HCEC 1CT (cell line): ENCODE measurements at places on chromosomes 3 and 15.
A peak's percentile ranks its signal among the peaks of the same experiment; 100 is the strongest.

DNA sequence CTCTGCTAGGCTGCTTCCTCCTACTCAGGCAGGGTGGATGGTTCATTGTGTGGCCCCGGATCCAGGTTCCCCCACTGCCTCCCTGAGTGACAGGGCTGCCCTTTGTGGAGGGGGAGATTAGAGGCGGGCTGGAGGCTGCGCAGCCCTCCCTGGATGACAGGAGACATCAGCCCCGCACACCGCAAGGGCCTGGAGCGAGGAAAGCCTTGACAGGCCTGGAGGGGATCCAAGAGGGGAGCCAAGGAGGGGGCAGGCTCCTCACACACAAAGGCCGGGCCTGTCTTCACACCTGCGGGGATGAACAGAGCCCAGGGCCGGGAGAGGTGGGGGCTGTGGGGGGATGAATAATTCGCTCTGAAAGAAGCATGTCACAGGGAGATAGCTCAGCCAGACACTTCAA is 72.9 kb downstream of the RPN1 start:
- no peak for DNase-seq

DNA sequence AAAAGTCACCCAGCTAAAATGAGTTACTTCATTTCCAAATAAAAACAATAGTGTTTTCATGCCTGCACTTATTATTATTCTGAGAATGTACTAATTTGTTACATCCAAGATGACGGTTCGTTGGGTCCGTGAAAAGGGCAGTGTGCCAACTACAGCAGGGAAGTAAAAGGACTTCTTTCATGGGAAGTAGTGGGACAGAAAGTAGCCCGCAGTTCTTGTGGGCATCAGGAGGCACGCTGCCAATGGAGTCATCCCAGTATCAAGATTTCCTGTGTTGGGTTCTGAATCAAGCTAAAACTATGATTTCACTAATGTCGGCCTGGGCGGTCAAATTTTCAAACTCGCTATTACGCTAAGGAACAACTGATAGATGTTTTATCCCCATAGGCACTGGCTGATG is 254.5 kb upstream of the SOX2 start:
- DNase-seq, result no peak

- DNase-seq, result no peak
Measured at GRCh38 chr3:15808679-15809310, 11.0 kb upstream of the ANKRD28 start.

GRCh38 chr3:171351676-171352075 is 108.5 kb downstream of the TNIK start:
- peak; percentile 90 for DNase-seq

DNA sequence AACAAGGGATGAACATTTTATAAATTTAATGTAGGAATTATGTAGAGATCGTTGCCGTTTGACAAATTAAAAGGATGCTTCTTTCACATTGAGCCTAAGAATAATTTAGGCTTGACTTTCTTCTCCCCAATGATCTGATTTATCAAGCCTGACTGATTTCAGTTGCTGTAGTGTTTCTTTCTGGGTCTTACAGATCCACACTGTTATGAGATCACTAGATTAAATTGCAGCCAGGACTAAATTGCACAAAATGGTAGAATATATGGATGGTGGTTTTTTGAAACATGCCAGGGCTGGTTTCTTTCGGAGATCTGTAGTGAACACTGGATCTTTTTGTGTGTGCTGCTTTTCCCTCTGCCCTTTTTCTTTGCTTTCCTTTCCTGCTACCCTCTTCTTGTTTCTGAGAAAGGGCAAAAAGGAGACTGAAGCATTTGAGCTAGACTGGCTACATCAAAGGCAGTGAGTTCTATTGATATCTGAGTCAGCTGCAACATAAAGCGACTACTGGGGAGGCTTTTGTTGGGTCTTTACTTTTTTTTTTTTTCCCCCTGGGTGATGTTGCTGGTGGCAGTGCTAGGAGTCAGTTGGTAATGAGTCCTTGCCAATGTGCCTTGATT is 83.0 kb downstream of the AKAP13 start:
- DNase-seq, result no peak

- DNase-seq, result no peak
Measured at GRCh38 chr3:77204788-77205187, 164.9 kb downstream of the ROBO2 start.

- no peak for DNase-seq
Measured at GRCh38 chr15:62799919-62800318, 242.6 kb upstream of the TPM1 start.

GRCh38 chr15:39665629-39666250 is 84.9 kb downstream of the THBS1 start:
- DNase-seq, result no peak

DNA sequence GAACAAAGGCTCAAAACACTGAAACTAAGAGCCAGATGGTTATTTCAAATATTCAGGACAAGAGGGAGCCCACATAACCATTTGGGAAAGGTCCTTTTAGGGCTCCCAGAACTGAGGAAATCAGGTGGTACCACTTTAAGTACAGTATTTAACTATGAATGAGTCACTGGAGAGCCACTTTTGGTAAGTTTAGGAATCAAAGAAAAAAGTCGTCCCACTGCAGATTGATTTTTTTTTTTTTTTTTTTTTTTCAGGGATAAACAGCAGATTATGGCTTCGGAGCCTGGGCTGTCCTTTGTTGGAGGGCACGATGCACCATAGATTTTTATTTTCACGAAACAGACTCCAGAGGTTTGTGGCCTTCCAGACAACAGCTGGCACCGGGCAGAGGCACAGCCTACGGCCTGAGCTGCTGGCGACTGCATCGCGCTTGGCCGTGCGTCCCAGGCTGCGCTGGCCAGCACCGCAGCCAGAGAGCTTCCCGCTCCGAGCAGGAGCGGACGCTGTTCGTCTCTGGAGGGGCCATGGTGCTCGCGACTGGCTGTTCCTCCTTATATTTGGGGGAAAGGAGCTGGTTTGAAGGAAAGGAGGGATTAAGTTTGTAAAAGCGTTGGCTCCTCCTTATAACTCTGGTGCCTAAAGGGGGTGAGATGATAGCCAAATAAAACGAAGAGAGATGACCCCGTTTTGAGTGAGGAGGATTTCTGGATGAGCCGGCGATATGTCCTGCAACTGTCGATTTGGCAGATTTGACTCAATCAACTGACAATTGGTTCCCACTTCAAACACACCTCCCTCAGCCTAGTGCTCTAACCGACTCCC is 152.9 kb upstream of the GOLIM4 start:
- DNase-seq, result peak; percentile 7

GRCh38 chr15:57109005-57109404 is 190.6 kb downstream of the TCF12 start:
- no peak for DNase-seq

DNA sequence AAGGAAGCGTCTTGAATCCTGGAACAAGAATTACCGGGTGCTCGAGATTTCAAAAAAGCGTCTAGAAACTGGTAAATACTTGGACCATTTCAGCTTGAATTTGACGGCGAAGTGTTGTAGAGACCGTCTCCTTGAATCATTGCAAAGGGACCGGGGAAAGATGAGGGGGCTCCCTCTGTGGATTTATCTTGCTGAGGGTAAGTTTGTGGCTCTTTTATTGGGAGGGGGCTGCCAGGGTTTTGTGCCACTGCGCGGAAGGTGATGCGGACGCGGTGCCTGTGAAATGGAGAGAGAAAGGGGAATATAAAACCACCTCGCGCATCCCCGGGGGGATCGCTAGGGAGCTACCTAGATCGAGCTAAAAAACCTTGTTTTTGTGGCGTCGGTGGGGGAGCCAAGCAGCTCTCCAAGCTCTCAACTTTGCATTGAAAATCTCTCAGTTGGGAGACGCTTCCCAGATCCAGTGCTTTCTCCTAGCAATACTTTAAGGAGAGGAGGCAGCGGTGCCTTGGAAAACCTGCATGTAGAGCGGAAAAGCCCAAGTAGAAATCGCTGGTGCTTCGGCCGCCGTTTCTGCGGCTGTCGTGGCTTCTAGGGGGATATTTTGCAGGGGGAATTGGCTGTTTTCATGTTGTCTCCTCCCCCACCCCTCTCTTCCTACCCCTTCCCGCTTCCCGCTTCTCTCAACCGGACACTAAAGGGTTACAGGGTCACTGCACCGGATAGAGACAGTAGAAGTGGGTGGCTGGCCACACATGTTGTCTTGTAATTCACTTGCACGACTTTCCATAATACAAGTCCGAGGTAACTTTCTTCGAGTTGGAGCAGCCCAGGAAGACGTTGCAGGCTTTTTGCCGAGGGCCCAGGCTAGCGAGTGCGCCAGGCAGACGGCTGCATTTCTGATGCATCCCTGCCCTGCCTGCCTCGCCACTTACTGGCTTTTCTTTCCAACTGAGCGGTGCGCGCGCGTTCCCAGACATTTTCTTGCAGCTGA is 187.6 kb downstream of the NLGN1 start:
- DNase-seq, result peak; percentile 27

- no peak for DNase-seq
Measured at GRCh38 chr3:172104471-172105072, 65.2 kb downstream of the FNDC3B start.

- no peak for DNase-seq
Measured at GRCh38 chr3:473033-473800, 276.7 kb downstream of the CHL1 start.

DNA sequence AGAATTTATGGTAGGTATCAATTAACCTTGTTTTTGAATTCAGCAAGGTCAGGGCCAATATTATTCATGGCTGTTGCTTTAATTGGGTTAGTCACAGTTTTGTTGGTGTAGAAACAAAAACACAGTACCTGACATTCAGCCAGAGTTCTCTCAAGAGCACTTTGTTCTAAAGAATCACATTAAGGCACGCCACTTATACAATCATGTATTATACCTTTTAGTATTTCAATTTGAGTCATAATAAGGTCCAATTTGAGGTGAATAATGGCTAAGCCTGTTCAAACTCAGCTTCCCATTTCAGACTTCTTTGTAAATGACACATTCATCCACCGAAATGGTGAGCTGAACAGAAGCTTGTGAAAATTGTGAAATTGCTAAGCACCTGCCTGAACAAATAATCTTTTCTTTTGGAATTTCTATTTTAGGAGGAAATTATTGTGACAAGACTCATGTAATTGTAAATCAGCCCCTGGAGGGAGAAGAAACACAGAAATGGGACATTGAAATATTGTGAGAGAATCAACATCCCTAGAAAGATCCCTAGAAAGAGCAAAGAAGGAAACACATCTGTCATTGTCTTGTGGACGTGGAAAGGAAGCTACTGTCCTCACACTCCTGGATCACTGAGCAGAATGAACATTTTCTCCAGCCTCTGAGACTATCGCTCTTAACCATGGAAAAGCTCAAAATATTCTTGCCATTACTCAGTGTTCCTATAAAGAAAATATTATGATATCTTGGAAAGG is 29.3 kb downstream of the RIOX2 start:
- DNase-seq, result no peak

- no peak for DNase-seq
Measured at GRCh38 chr15:100001405-100001804, 268.2 kb upstream of the LYSMD4 start.

GRCh38 chr3:12179441-12179840 is 20.7 kb upstream of the TIMP4 start:
- no peak for DNase-seq

- no peak for DNase-seq
Measured at GRCh38 chr3:44981751-44982150, 5.7 kb downstream of the EXOSC7 start.

GRCh38 chr3:195828762-195829161 is 17.0 kb upstream of the MUC4 start:
- no peak for DNase-seq

DNA sequence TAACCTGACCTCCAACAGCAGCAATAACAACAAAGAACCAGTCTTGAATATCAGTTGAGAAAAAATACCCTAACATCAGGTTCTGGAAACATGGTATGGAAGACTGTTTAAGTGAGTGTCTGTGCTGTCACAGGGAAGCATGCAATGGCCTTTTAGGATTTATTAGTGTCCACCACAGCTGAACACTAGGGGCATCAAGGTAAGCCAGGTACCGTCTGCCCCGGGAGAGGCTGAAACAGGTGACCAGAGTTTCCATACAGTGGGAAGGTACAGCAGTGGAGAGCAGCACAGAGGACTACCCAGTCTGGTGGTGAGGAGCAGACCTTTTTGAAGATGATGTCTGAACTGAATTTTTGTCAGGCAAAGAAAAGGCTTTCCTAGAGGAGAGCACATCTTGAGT is 18.4 kb downstream of the ZDHHC23 start:
- DNase-seq, result no peak

GRCh38 chr3:30421266-30421665 is 185.1 kb upstream of the TGFBR2 start:
- DNase-seq, result peak; percentile 92

DNA sequence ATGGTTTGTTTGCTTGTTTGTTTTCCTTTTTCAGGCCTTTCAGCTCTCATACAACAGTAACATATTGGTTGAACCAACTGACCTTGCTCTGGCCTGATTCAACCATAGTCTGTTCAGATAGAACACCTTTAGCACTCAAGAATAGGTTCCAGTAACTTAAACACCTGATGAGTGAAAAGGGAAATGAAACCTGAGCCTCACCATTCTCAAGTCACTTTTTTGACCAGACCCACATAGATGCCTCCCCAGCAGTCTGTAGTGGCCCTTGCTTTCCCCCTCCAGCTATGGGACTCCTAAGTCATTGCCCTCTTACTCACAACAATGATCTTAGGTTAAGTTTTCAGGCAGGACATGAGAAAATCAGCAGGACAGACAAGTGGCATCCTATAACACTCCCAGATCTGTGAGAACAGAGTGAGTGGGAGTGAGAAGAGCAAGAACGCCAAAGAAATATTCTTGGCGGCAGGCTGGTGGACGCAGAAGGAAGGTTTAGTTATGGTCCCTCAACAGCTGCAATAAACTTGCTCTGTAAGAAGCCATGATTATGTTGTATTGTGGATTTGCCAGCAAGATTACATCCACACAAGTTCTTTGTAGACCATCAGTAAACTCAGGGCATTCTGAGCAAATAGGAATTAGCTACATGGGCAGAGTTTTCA is 367.5 kb downstream of the MECOM start:
- no peak for DNase-seq

GRCh38 chr3:179438841-179439240 is 12.4 kb downstream of the GNB4 start:
- DNase-seq, result no peak

DNA sequence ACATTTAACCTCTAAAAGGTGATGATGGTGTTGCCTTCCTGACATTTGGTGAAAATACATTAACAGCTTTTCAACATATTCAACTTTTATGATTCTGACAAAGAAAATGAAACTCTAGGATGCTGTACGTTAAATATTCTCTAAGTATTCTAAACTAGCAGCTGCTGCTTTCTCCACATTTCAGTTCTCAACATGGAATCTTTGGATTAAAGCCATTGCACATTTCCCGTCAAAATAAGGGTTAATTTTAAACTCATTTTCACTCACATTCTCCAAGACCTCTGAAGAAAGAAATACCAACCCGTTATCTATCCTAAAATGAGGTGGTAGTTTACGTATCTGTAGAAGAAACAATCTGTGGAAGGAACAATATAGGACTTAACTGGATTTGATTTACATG is 655.7 kb upstream of the ARPP21 start:
- DNase-seq, result no peak

- DNase-seq, result no peak
Measured at GRCh38 chr15:36251450-36251849, 328.0 kb upstream of the CDIN1 start.

GRCh38 chr15:44654858-44655257 is 8.6 kb downstream of the SPG11 start:
- no peak for DNase-seq

GRCh38 chr15:60135961-60136360 is 131.8 kb downstream of the FOXB1 start:
- DNase-seq, result no peak

- DNase-seq, result no peak
Measured at GRCh38 chr3:136109499-136109898, 86.6 kb downstream of the MSL2 start.

- no peak for DNase-seq
Measured at GRCh38 chr15:71715914-71716313, 94.4 kb upstream of the NR2E3 start.

- DNase-seq, result peak; percentile 83
Measured at GRCh38 chr15:72685925-72686794, at the start of the genes BBS4 and HIGD2B. TSS of gene BBS4 (plus strand) at chr15:72686207. CDS start at chr15:72686228, 21 bp downstream. TSS of gene HIGD2B (minus strand) at chr15:72686182. CDS start at chr15:72676374, 9,808 bp downstream.
